NCI-H460 (cell line): ENCODE measurements at places on chromosomes 13 and 19.
A peak's percentile ranks its signal among the peaks of the same experiment; 100 is the strongest.

GRCh38 chr13:105446197-105446596, 1089.3 kb downstream of the EFNB2 start:
- DNase-seq, result no peak

DNA sequence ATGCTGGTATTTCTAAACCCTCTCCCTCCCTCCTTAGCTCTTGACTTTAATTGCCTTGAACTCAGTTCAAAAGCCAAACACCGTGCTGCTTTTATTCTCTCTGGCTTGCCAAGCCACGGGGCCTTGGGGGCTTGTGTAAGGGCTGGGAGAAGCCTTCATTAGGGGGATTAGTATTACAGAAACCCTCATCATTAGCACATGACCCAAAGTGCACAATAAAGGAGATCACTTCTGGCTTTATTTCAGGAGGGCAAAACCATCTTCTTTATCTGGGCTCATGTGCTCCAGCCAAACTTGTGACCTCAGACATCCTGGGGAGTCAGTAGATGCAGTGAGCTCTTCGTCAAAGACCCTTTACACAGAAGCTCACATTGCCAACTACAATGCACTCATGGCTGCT, at the start of gene DCT:
Gene DCT (minus strand): TSS at position 67 of the 400 bp plus-strand sequence. CDS start 427 bp downstream, outside the sequence.
- no peak for DNase-seq

- DNase-seq, result no peak
These were observed 116.2 kb downstream of the ZDHHC20 start for GRCh38 chr13:21342699-21343442.

DNA sequence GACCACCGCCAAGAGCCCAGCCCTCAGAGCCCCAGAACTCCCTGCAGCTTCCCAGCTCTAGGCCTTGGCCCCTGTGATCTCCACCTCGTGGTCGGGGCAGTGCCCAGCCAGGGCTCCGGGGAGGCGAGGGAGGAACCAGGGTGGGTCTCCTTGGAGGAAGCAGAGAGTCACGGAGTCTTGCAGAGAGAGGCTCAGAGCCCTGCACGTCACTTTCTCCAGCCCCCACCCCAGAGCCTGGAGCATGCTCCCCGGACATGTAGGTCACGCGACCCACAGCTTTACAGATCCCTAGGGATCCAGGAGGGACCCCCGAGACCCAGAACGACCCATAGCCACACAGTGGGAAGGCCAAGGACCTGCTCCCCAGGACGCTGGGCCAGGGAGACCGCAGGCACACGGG, 11.9 kb downstream of the GADD45B start:
- DNase-seq, result no peak

GRCh38 chr19:40150170-40150569, 41.1 kb upstream of the MAP3K10 start:
- no peak for DNase-seq

DNA sequence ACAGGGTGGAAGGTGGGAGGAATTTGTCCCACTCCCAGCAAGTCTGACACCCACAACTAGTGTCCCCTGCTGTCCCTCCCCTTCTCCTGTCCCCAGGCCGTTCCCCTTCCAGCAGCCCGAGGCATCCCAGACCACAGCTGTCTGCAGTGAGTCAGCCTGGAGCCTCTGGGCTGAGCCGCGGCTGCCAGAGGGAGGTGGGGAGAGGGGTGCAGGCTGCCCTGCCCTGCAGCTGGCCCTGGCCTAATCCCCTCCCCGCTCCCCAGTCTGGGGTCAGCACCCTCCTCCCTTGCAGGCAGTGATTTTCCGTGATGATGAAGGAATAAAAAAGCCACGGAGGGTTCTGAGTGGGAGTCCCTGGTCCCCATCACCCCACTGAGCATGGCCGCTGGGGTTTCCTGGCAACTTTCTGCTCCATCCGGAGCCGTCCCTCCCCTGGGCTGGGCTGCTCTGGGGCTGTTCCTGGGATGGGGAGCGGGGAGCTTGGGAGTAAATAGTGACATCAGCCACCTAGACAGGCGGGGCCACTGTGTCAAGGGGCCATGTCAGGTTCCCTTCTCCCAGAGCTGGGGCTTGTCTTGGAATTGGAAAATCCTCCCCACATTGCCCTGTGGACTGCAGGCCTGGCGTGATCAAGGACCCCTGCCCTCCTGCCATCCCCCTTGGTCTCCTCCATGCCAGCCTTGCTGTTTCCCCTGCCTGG, 16.8 kb downstream of the SPC24 start:
- DNase-seq, result peak; percentile 44

DNA sequence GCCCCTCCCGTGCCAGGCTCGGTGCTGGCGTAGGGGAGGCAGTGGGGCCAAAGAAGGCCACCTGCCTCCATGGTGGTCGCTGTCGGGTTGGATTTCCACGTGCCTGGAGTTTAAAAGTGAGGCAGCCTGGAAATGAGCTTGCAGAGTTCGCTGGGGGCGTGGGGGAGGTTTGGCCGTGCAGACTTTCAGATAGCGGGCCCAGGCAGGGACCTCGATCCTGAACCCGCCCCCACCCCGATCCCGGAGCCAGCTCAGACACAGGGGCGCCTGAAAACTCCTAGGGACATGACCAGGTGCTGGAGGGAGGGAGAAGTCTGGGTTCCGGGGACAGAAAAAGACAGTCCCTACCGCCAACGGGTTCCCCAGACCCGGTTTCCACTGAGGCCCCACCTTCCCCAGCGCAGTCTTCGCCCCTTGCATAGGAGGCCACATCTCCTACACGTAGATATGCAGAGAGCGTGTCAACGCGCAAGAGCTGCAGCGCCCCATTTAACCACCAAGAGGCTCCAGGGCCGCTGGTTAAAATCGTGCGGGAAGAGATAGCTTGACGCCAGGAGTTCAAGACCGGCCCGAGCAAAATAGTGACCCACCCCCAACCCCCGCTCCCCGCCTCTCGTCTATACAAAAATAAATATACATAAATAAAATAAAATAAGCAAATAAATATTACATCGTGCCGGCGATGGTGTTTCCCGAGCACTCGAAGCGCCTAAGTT, 8.5 kb downstream of the CCDC8 start:
- DNase-seq, result no peak

- no peak for DNase-seq
These were observed 24.7 kb downstream of the ATP11A start for GRCh38 chr13:112714376-112715174.

DNA sequence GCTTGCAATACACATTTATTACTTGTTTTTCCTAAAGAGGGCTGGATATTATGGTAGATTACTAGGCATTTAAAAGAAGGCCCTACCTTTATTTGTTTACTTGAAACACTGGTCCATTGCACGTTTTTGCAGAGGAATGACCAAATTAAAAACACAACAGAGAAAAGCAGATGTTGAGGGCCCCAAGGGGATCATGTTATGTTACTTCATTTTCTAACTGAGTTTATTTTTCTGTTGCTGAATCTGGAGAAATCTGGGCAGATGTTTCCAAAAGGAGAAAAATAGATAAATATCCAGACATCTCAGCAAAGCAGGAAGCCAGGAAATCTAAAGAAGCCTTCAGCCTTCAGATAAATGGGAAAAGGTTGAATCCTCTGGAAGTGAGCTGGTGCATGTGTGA, 353.0 kb downstream of the NDFIP2 start:
- DNase-seq, result no peak

DNA sequence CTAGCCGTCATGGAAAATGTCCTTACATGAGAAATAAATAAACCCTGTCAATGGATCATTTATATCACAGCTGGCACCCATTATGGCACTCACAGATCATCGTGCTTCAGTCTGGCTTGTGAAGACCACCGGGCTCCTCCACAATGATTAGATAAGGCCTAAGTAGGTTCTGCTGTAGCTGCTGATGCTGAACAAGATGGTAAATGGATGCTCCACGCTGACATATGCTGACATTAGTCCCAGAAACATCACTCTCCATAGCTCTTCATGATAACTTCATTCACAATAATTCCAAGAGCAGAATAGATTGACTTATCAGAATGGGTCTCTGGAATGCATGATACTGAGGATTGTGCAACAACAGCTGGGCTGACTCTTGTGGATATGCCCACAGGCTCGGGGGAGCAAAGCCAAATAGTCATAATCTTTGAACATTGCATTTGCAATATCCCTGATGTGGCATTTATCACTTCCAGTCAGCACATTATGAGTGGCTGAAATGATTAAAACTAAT, 63.8 kb upstream of the RXFP2 start:
- no peak for DNase-seq

DNA sequence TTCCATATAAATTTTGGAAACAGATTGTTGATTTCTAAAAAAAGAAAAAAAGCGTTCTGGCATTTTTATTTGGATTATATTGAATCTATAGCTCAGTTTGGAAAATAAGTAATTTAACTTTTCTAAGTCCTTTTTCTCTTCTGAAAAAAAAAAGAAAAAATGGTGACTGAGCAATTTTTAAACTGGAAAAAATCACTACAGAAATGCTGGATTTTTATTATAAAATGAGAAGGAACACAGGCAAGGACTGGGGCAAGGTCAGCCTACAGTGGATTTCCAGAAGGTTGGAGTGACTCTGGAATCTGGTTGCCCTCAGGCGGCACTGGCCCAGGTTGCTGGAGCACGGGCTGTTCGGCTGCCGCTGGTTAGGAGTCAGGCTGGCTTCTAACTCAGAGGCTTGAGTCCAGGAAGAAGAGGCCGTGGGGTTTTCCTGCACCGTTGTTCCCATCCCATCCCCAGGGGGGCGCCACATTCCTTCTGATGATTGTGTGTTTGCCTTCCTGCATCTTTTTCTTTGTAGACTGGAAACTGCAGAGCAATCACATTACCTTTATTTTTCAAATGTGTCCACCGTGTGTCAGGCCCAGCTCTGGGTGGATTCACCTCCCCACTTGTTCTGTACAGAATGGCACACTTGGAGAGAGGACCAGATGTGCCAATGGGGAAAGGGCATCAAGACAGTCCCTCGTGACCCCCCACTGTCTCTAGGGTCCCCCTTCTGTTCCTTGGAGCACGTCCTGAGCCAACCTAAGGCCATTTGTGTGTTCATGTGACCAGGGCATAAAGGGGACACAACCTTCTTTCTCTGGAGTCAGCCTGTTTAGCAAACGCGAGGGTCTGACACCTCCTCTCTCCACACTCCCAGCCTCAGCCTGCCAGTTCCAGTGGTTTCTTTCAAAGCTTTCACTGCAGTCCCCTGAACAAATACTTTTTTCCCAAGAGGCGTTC, 44.5 kb upstream of the GTF3A start:
- DNase-seq, result peak; percentile 40

- DNase-seq, result no peak
These were observed 53.7 kb downstream of the ATP7B start for GRCh38 chr13:51957377-51958216.

GRCh38 chr19:16435999-16436650, 35.6 kb downstream of the EPS15L1 start:
- DNase-seq, result no peak

GRCh38 chr13:50187352-50188029, 172.2 kb downstream of the KCNRG start:
- DNase-seq, result no peak

GRCh38 chr13:104385404-104385803, 1319.2 kb upstream of the SLC10A2 start:
- DNase-seq, result no peak

GRCh38 chr13:26957182-26957581, 196.6 kb upstream of the GPR12 start:
- DNase-seq, result no peak

GRCh38 chr19:42655748-42656147, 61.0 kb upstream of the CEACAM8 start:
- no peak for DNase-seq

GRCh38 chr19:38939957-38940356, 9.2 kb downstream of the MRPS12 start:
- no peak for DNase-seq

DNA sequence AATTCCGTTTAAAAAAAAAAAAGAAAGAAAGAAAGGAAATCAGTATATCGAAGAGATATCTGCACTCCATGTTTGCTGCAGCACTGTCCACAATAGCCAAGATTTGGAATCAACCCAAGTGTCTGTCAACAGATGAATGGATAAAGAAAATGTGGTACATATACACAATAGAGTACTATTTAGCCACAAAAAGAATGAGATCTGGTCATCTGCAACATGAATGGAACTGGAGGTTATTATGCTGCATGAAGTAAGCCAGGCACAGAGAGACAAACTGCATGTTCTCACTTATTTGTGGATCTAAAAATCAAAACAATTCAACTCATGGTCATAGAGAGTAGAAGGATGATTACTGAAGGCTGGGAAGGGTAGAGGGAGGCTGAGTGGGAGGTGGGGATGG, 16.3 kb downstream of the ZNF565 start:
- DNase-seq, result no peak

DNA sequence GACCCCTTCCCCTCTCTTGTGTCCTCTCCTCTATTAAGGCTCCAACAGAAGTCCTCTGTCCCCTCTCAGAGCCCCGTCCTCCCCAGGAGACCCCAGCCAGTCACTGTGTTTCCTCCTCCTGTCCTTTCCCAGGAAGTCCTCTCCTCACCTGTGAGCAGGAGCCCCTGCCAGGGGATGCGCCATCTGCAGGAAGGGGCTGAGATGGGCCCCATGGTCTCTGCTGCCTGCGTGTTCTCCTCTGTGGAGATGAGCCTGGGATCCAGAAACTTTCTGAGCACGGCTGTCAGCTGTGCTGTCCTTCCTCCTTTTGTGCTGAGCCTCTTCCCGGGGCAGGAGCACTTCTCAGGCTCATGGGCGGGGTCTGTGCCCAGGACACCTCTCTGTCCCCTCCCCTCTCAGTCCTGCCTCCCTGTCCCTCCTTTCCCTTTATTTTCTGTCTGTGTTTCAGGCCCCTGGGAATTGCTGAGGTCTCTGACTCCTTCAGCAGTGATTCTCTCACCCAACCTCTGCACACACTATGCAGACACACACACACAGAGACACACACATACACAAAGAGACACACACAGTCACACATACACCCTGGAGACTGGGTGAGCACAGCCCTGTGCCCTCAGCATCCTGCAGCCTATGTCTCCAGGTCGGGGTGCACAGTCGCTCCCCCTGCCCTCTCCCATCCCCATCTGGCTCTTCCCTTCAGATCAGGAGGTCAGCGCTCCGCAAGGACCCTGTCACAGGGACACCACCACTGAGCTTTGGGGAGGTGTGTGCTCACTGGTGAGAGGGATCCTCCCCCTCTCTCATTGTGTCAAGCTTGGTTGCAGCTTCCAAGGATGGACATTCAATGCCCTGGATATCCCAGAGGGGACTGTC, at the start of gene CEACAM8:
Gene CEACAM8 (minus strand): TSS at position 308 of the 873 bp plus-strand sequence. CDS start 96 bp downstream, at position 212.
- no peak for DNase-seq

GRCh38 chr19:44908074-44908835, 2.7 kb downstream of the APOE start:
- DNase-seq, result no peak

- DNase-seq, result peak; percentile 27
These were observed 12.4 kb downstream of the PRKD2 start for GRCh38 chr19:46704379-46705076.

- no peak for DNase-seq
These were observed 879.0 kb downstream of the UQCRFS1 start for GRCh38 chr19:28333909-28334308.

GRCh38 chr13:31998131-31998530, 33.4 kb upstream of the FRY start:
- no peak for DNase-seq
